Erythroblast (primary cell): ENCODE measurements at places on chromosomes 5 and 9.
A peak's percentile ranks its signal among the peaks of the same experiment; 100 is the strongest.

DNA sequence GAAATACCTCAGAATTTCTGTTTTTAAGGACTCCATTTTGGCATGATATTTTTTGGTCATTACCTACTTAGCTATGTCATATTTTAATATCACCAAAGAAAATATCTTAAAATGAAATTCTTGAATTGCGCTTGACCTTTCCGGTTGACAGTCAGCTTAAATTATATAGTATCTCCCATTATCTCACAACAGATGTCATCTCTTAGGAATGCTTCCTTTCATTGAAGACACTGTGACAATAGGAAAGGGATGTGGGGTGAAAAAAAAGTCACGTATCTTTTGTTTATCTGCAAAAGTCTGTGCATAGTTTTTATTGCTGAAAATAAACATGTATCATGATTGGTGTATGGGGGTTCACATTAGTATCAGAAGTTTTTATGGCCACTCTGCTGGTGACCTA lies 105.8 kb downstream of the INVS start:
- no peak for DNase-seq

DNA sequence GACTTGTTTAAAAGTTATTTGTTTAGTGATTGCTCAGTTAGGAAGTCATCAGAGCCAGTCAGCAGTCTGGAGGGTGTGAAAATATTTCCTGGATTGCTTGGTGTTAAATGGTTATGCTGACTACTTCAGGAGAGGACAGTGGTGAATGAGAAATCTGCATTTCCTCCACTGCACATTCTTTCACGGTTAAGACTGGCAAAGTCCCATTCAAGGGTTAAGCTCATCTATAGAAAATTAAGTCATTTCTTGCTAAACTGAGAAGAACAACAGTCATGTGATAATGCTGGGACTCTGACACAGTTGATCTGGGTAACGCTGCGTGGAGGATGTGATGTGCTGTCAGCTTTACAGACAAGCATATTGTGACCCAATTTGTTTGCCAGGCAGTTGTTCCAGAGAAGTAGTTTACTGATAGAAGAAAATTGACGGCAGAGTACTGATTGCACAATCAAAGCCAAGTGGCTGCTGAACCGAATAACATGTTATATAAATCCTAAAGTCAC lies 80.4 kb downstream of the GRAMD2B start:
- DNase-seq = no peak

DNA sequence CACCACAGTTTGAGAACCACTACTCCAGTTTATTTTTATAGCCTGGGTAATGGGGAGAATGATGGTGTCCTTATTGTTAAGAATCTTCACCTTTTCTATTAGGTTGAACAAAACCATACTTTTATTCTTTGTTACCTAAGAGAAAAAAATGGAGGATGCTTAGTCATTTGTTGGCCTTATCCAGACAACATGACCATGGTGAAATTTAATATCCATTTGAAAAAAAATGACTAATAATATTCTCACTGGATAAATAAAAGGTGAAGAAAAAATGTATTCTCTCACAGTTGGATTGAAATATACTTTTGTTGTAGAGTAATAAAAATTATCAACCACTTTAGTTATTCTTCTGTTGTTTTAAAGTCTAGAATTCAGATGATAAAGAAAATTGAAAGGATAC lies 5.8 kb upstream of the CCNH start:
- no peak for DNase-seq

GRCh38 chr9:131837316-131837715 lies 97.4 kb upstream of the RAPGEF1 start:
- DNase-seq = no peak

DNA sequence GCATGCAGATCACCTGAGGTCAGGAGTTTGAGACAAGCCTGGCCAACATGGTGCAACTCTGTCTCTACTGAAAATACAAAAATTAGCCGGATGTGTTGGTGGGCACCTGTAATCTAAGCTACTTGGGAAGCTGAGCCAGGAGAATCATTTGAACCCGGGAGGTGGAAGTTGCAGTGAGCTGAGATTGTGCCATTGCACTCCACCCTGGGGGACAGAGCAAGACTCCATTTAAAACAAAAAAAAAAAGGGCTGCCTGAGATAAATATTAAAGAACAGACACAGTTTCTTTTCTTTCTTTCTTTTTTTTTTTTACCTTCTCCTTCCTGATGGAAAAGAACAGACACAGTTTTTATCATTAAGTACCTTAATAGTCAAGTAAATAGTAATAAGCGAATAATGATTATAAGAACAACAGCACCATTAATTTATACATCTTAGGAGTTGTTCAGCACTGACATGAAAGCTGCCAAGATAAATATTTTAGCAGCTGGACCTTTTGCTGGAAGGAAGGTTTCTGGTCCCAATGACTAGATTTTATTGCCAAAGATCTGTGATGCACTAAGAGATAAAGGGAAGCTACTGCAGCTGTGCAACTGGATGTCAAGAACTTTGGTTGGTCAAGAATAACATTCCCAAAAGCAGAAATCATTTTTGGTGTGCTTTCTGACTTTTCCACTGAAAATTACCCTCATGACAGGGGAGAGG lies 7.0 kb downstream of the CENPP start:
- no peak for DNase-seq

DNA sequence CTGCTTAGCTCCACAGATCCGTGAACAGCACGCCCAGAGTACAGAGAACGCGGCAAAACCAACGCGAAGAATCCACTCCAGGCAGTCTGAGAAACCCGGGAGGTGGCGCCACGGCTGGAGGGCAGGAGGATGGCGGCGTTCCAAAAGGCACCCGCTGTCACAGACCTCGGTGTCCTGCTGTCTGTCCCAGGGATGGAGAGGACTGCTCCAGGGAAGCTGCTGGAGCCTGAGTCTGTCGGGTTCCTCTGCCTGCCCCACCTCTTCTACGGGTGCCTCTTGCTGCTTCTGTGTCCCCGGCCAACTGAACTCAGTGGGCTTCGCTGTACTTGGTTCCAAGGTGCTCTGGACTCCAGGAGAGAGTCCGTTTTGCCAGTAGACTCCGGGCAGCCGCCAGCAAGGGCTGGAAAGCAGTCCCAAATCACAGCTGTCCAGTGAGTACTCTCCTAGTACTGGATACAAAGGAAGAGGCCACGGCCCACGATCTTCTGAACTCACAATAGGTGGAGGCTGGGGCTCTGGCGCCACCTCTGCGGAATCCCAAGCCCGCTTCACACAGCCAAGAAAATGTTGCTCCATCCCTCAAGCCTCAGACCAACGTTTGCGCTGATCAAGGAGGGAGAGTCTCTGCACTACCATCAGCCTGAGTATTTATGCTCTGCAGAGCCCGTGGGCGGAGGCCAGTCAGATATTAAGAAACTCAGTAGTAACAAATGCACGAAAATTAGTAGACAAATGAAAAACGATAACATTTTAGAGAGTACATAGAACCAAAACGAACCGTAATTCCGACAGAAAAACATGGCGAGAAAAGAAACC lies 440 bp downstream of the ANXA2R start:
- peak; percentile 88 for DNase-seq

GRCh38 chr5:132675936-132676689 lies 2.3 kb downstream of the IL4 start:
- DNase-seq = no peak

GRCh38 chr5:135715267-135716055 lies 119.0 kb upstream of the SLC25A48 start:
- no peak for DNase-seq

DNA sequence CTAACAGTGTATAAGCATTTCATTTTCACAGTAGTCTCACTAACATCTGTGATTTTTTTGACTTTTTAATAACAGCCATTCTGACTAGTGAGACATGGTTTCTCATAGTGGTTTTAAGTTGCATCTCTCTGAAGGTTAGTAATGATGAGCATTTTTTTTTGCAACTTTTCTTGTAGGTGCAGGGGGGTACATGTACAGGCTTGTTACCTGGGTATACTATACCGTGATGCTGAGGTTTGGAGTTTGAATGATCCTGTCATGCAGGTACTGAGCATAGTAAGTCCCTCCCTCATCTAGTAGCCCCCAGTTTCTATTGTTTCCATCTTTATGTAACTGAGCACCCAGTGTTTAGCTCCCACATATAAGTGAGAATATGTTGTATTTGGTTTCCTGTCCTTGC lies 444.6 kb upstream of the DAB2 start:
- no peak for DNase-seq

- no peak for DNase-seq
Observed at GRCh38 chr5:73411936-73412596, 36.5 kb downstream of the FOXD1 start.
